Right cardiac atrium (tissue), 5 donors: ENCODE measurements at places on chromosomes 7 and 10. TPM values are rescaled to one million over a fixed set of nuclear protein-coding genes. Genes with fewer than 3 reads are reported as not detected.

GRCh38 chr10:98023024-98023423 is 7.4 kb downstream of the CRTAC1 start:
- DNase-seq = no peak

GRCh38 chr10:119031496-119032059 is 2.1 kb downstream of the NANOS1 start:
- DNase-seq = no peak

The PLXNA4 gene
- polyA plus RNA-seq = 5.7 TPM

The CXCL12 gene
- polyA plus RNA-seq = 104 TPM

The FAM237B gene
- not detected for polyA plus RNA-seq

- no peak for DNase-seq
These were observed 290.7 kb upstream of the KIAA1217 start for GRCh38 chr10:23918090-23918723.

The CALU gene
- polyA plus RNA-seq = 90.7 TPM

DNA sequence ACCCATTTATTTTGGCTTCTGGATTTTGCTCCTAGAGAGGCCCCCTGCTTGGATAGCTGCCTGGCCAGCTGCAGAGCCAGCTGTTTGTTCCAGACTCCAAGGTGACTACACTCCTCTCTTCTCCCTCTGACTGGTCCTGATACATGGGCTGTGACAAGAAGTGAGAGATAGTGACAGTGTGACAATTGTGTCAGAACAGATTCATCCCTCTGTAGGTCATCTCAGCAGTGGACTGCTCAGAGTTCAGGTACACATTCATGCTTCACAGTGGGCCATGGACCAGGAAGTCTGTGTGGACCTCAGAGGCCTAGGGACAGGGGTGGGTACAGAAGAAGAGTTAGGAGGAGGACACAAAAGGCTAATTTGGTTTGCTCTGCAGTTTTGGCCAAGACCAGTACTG is 188.2 kb upstream of the MKLN1 start:
- DNase-seq = no peak

DNA sequence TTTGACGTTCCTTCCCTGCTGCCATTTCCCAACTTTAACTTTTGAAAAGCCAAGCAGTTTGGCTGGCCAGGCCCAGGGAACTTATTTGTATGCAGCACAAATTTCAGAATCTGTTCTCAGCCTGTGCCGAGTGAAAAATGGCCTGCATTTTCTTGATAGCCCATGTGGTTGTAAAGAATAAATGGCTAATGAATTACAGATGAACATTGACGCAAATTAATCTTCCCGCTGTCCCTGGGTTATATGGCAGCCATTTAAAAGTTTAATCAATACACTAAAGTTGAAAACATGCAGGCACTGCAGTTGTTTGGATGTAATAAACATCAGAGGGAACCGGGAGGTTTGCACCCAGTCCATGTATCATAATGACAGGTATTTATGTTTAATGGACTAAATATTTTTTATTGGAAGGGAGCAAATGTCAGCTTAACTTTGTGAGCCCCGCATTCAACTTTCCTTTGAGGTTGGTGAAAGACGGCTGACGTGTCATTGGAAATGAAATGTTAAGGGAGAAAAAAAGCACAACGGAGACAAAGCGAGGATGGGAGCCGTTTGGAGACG is 1092.4 kb downstream of the LRMDA start:
- no peak for DNase-seq

GRCh38 chr10:78178940-78179339 is 145.3 kb downstream of the RPS24 start:
- peak; percentile 60 for DNase-seq

- DNase-seq = no peak
These were observed 86.0 kb upstream of the FGFR2 start for GRCh38 chr10:121684276-121684675.

GRCh38 chr7:121271916-121272315 is 56.9 kb upstream of the WNT16 start:
- DNase-seq = no peak

DNA sequence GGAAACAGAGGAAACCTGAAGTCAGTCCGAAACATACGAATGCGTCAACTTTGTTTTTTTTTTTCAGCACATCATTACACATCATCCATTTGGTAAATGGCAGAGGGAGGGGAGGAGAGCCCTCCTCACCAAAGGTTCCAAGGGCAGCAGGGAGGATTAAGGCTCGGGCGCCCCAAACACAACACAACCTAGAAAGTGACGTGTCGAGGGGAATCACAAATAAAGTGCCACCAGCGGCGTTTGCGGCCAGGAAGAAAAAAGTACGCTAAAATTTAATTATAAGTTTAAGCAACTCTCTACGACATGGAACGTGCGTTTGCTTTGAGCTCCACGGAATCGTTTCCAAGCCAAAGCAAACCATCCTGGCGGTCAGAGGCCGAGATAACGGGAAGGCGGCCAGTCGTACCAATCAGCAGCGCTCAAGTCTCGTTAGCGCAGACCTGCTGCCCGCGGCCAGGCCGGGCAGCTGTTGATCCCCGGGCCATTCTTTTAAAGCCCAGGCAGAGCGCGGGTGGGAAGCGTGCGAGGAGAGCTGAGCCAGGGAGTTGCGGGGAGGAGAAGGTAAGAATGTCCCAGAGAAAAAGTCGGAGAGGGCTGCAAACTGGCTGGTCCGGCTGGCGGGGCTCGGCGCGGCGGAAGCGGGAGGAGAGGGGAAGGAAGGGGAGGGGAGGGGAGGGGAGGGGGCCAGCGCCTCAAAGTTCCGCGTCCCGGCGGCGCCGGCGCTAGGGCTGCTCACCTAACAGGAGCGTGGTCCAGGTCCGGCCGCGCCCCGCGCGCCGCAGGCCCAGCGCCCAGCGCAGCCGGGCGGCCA is 719 bp downstream of the DPY19L1 start:
- DNase-seq = peak; percentile 87

The MARVELD1 gene
- polyA plus RNA-seq = 10.6 TPM

The FAM25A gene
- polyA plus RNA-seq = not detected

DNA sequence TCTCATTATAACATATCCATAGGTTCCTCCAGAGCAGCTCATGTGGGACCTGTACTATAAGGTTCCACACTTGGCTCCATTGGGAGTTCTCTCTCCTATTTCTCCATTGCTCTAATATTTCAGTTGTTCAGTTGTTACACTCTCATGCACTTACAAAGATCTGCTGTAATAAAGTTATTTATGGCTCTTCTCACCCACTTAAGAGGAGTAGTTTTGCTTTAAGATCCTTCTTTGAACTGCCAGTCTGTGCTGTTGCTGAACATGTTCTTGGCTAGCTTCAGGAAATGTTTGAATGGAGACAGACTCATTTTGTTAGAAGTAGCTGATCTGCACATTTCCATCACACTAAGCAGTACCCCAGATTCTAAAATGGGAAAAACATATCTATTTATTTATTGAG is 250.1 kb downstream of the CDK14 start:
- no peak for DNase-seq

The ANKRD1 gene
- polyA plus RNA-seq = 4,109 TPM
